ENCODE measurements at places on chromosomes 12 and 14.

DNA sequence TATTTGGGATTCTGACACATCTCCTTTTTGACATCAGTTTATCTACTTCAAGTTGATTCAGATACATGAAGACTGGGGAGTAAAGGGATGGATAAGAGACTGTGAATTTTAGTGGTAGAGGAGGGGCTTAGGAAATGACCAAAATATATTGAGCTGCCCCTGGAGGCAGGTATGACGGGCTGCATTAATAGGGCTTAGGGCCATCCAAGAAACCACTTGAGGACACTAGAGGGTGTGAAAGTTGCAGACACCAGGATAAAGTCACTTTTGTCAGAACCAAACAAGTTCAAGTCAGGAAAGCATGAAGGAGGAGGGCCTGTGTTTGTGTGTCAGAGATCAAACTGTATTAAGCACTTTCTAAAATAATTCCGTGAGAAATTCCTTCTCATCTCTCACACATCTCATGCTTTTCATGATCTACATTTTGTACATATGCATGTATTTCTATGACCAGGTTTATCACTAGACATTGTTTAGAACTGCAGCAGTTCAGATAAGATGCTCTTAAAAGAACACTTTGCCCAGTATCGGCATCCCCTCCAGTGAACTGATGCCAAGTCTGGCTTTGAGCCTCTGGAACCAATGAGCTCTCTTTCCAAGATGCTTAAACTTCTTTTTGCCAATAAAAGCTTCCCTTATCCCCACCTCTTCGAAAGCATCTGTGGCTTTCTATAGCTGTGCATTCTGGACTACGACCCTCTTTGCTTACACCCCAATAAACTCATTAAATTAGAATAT lies 136.9 kb downstream of the SLC38A1 start:
- DNase-seq, result no peak

DNA sequence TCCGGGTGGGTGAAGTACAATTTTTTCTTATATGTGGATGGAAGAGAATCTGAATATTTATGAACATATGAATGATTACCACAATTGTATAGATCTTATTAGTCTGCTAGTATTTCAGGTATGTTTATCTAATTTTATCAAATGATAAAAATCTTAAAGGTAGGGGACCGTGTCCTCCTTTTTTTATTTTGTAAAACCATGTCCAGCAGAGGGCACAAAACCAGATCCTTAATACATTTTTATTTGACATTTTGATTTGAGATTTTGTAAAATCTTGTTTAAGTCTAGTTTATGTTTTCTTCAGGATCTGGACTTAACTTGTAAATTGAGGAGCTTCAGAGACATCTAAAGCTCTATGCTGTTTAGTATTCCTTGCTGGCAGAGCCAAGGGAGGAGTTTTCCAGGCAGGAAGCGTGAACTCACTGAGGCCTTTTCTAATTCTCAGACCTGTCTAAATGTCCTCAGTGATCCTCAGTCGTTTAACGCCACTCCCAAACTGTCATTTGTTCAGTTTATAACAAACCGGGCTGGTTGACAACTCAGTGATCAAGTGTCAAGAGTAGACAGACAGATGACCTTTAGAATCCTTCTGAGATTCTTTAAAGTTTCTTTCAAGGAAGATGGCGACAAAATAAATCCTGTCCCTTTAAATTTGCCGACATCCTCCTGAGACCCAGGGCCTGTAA lies 263.9 kb downstream of the KTN1 start:
- no peak for DNase-seq

DNA sequence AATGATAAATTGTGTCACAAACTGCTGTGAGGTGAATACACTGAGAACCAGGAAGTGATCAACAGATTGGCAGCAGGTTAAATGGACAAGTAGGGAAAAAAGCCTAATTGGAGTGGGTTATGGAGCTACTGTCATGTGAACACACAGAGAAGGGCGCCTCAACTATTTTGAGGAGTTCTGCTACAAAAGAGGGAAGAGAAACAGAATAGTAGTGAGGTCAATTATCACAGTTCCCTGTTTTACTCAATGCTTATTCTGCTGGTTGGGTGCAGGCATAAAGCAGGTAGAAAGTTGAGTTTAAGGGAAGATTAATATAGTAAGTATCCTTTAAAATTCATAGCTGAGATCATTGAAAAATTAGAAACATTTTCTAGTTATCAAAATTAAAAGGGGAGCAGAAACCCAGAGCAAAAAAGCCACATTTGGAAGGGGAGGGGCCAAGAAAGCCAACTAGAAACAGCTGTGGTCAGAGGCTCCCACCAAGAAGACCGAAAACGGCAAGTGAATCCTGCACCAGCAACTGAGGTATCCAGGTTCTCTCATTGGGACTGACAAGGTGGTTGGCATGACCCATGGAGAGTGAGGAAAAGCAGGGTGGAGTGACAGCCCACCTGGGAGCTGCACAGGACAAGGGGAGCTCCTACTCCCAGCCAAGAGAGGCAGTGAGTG lies 105.7 kb downstream of the ZC3H14 start:
- DNase-seq, result no peak

DNA sequence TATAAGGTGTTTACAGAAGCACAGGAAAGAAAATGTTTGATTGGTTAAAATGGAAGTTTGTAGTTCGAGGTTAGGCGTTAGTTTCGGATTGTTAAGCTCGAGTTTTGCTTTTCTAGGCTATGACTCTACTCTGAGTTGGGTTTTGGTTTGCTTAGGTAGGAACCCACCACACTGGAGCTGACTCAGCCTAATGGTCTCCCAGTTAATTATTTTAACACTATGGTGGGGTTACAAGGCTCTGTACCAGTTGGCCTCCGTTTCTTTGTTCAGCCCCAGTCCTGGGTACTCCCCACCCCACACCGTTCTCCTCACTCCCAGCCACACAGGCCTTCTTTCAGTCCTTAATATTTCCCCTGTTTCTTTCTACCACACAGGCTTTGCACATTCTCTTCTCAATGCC lies 583.9 kb downstream of the NRXN3 start:
- no peak for DNase-seq

DNA sequence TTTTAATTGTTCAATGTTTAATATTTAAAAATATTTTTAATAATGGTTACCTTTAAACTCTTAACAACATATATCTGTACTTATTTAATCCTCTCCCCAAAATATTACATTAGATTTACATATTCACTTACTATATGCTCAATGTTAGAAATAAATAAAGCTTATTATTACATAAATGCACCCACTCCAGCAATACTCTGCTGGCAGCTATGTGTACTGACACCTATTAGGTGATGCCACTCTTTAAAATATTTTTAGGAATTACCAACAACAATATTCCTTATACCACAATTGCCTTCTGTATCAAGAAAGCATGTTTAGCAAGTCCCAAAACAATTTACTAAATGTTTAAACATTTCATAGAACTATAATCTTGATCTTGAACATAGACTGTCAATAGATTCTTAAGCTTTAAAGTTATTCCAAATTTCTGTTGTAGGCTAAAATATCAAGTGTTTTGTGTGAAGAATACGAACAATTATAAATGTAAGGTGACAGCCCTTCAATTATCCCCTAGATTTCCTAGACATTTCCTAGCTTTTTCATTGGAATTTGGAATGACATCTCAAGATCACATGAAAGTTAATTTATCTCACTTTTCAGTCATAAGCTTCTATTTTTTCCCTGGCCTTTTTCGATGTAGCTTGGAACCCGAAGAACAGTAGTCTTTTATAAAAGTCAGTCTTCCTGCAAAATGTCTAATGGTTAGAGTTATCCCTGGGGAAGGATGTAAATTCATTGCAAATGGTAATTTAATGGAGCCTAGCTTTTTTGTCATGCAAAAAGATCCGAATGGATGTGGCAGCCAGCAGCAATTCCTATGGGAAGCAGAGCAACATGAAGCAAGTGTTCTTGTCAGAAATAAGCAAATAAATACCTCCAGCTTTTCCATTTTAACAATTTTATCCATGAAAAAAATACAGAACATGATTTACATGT lies 907.5 kb upstream of the ATXN7L3B start:
- no peak for DNase-seq

- DNase-seq, result peak; percentile 71
Measured at GRCh38 chr14:63853831-63854293, 1.1 kb downstream of the SYNE2 start.

DNA sequence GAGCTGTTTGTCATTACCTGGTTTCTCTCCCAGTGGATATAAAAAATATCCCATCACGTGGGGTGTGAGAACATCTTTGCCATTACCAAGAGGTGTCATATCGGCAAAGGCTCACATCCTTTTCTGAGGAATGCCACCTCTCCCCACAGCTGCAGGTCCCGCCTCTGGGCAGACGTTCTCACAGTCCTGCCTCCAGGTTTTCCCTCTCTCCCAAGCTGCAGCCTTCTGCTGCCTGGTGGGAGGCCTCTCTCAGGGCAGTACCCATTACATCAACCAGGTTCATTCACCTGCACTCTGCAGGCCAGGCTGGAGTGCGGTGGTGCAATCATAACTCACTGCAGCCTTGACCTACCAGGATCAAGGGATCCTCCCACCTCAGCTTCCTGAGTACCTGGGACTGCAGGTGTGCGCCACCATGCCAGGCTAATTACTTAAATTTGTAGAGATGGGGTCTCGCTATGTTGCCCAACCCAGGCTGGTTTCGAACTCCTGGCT lies 15.0 kb upstream of the TMEM119 start:
- DNase-seq, result no peak

GRCh38 chr12:68159681-68160304 lies at the start of gene IFNG:
Gene IFNG, minus strand, starts transcription at chr12:68159740. Its CDS starts 125 bp downstream, at chr12:68159615.
- peak; percentile 83 for DNase-seq

GRCh38 chr12:114627393-114627792 lies 56.6 kb downstream of the TBX3 start:
- no peak for DNase-seq

GRCh38 chr12:11624116-11624515 lies 25.4 kb upstream of the ETV6 start:
- DNase-seq, result no peak

DNA sequence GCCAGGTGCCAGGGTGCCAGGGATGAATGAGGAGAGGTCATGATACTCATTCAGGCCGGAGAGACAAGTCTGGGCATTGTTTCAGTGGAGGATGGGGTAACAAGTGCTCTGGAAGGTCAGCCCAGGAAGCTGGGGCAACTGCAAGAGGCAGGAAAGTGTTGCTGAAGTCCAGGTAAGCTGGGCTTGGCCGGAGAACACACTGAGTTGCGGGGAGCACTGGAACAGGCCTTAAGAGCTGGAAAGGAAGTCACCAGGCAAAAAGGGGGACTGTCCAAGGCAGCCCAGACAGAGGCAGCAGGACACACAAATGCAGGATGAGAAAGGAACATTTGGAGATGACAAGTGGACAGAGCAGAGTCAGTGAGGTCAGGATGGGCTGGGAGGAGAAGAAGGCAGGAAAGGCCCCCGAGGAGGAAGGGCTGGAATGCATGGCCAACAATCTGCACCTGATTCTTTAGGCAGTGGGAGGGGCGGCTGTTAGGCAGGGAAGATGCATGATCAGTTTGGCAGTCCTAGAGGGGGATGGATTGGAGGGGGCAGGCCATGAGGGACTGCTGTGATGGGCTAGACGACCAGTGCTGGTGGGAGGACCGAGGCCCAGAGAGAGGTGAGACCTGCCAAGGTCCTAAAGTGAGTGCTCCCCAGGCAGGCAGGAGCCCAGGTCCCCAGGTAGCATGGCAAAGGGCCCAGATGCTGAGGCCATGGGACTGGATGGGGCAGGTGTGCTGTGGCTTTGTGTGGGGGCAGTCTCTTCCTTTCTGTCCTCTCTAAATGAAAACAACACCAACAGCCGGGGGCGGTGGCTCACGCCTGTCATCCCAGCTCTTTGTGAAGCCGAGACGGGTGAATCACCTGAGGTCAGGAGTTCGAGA lies 17.2 kb upstream of the HHIPL1 start:
- DNase-seq, result no peak

GRCh38 chr14:28875934-28876571 lies 109.5 kb downstream of the FOXG1 start:
- DNase-seq, result no peak

DNA sequence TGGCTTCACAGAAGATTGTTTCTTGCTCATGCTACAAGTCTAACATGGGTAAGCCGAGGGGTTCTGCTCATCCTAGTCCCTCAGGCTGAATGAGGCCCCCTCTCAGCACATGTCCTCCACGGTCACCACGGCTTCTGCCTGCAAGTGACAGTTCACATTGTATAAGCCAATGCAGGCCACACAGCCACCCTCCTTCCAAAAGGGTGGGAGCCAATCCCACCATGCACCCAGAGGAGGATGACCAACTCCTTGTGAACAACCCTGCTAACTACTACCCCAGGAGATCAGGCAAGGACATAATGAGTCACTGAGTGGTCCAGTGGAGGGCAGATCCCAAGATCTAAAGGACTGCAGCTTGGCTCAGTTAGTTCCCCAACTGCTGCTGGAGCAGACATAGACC lies 6.1 kb downstream of the SPRING1 start:
- DNase-seq, result no peak

- DNase-seq, result no peak
Measured at GRCh38 chr14:38578278-38578681, 322.4 kb upstream of the CLEC14A start.

DNA sequence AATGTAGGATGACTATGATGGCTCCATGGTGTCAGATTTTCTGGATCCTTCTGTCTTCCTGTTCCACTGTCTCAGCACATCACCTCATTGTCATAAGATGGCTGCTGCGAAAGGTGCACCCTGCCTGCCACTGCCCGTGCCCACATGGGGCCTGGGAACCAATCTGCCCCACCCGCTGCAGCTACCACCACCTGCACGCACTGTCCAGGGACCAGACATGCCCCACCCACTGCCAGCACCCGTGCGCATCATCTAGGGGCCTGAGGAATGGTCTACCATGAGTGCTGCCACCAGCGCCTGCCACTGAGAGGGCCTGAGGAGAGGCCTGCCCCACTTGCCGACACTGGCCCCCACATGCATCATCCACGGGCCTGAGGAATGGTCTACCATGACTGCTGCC lies 23.8 kb downstream of the CYP46A1 start:
- no peak for DNase-seq

- DNase-seq, result peak; percentile 68
Measured at GRCh38 chr14:64983439-64984310, 3.0 kb upstream of the FNTB start.

- DNase-seq, result no peak
Measured at GRCh38 chr12:5171701-5172100, 128.0 kb downstream of the KCNA5 start.

- DNase-seq, result no peak
Measured at GRCh38 chr12:68919581-68920239, 13.3 kb downstream of the CPM start.

GRCh38 chr12:20549108-20549719 lies 145.9 kb upstream of the SLCO1C1 start:
- DNase-seq, result no peak
